ENCODE measurements at places on chromosomes 6 and 20. TPM values are rescaled to one million over a fixed set of nuclear protein-coding genes. Genes with fewer than 3 reads are reported as not detected.

The JPH2 gene
- polyA plus RNA-seq: not detected

The MEP1A gene
- not detected for polyA plus RNA-seq

The FBXO30 gene
- polyA plus RNA-seq: 1.8 TPM

The ERVFRD-1 gene
- polyA plus RNA-seq: not detected

The MCCD1 gene
- not detected for polyA plus RNA-seq

The BMP5 gene
- not detected for polyA plus RNA-seq

The RCAN2 gene
- 0.08 TPM for polyA plus RNA-seq

The OPN5 gene
- not detected for polyA plus RNA-seq

The HDAC2 gene
- 68.7 TPM for polyA plus RNA-seq

The MLN gene
- polyA plus RNA-seq: not detected

The GOPC gene
- 14.4 TPM for polyA plus RNA-seq

The CNR1 gene
- polyA plus RNA-seq: not detected

The SEC23B gene
- 46.2 TPM for polyA plus RNA-seq

The PSORS1C2 gene
- not detected for polyA plus RNA-seq

The DEFB132 gene
- not detected for polyA plus RNA-seq

The ZSCAN23 gene
- polyA plus RNA-seq: 0.13 TPM
